MCF 10A (cell line): ENCODE measurements at places on chromosomes 4 and X.

- DNase-seq, result peak; percentile 45
Observed at GRCh38 chr4:78953769-78954666, 14.8 kb upstream of the PAQR3 start.

DNA sequence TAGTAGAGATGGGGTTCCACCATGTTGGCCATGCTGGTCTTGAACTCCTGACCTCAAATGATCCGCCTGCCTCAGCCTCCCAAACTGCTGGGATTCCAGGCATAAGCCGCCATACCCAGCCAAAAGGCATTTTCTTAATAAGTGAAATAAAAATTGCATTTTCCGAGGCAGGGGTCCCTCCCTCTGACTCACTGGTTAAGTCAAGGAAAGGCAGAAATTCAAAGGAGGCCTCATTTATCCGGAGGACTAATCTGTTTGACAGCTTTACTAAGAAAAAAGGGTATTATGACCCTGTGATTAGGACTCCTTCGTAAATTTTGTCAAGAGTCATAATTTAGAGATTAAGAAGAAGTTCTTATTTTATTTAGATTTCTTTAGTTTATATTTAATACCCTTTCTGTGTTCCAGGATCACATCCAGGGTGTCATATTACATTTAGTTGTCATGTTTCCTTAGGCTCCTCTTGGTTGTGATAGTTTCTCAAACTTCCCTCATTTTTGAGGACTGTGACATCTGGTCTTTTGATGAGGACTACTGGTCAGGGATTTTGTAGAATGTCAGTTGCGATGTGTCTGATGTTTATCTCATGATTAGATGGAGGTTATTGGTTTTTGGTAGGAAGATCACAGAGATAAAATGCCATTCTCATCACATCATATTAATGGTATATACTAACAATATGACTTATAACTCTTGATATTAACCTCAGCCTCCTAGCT is 753.7 kb upstream of the AMOT start:
- peak; percentile 0 for DNase-seq

DNA sequence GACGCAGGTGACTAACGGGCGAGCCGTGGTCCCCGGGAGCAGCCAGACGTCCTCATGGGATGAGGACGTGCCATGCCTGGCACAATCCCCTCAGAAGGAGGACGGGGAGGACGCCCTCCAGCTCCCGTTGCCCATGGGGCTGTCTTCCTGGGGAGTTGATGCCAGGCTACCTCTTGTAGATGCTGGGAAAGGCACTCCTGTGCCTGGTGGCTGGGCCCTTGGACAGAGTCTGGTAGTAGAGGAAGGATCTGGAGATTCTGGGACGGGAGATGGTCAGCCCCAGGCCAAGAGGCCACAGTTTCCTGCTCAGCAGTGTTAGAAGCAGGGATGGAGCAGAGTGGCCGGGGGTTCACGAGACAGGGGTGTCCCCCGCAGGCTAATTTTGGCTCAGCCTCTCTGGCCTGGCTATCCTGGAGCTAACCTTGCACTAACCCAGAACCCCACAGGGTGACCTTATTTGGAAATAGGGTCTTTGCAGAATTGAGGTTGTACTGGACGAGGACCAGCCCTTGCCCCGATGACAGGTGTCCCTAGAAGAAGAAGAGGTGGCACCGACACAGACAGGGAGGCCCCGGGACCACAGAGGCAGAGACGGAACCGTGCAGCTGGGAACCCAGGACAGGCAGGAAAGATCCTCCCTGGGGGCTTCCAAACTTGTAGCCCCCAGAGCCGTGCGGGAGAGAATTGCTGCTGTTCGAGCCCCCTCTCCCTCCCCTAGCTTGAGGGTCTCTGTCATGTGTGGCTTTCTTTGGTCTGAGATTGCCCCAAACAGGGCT is 50.1 kb upstream of the ADRA2C start:
- no peak for DNase-seq

DNA sequence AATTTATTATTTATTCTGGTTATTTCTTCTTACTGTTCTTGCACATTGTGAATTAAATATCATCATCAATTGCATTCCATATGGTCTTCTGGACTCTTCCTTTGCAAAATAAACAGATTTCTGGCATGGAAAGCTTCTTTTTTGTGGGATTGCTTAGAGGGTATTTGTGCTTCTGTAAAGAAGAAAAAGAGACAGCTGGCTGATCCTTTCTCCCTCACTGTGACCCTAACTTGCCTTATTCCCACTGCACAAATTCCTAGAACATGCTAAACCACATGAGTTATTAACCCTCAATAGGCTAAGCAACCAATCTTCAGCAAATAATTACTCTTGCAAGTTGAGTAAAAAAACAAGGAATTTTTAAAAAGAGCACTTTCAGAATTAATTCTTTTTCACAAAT is 23.8 kb upstream of the LRCH2 start:
- DNase-seq, result no peak

- no peak for DNase-seq
Observed at GRCh38 chr4:156477636-156478035, 494.0 kb downstream of the PDGFC start.

GRCh38 chrX:150058728-150059127 is 120.4 kb upstream of the EOLA2 start:
- DNase-seq, result no peak

GRCh38 chr4:168717847-168718246 is 221.0 kb downstream of the PALLD start:
- peak; percentile 65 for DNase-seq

- no peak for DNase-seq
Observed at GRCh38 chr4:2963966-2964471, 648 bp downstream of the GRK4 start.
